ENCODE measurements at places on chromosomes 5 and 9. TPM values are rescaled to one million over a fixed set of nuclear protein-coding genes. Genes with fewer than 3 reads are reported as not detected.
A peak's percentile ranks its signal among the peaks of the same experiment; 100 is the strongest.

DNA sequence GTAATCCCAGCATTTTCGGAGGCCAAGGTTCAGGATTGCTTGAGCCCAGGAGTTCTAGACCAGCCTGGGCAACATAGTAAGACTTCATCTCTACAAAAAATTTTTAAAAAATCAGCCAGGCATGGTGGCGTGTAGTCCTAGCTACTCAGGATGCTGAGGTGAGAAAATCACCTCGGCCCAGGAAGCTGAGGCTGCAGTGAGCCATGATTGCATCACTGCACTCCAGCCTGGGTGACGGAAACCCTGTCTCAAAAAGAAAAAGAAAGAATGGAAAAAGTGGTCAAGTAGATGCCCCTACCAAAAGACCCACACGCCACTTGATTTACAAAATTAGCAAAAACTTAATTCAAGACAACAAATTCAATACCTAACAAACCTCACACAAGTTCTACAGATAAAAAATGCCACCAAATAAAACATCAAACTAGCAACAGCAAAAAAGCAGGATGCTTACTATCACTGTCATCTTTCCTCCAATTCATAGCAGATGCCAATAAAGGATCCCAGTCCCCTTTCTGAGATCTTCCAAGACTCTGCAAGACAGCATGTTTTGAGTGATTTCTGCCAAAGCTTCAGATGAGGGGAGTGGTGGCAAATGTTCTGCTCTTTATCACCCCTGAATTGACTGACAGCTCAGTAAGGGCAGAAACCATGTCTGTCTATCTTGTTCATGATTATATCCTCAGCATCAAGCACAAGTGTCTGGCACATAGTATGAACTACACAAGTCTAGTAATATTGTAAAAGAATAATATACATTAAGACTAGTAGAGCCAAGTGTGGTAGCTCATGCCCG lies 34.2 kb upstream of the TESK1 start:
- no peak for DNase-seq

GRCh38 chr5:117881426-117882230 lies 1106.7 kb downstream of the DTWD2 start:
- no peak for DNase-seq

GRCh38 chr9:98235126-98235525 lies 20.3 kb downstream of the TBC1D2 start:
- DNase-seq = no peak

DNA sequence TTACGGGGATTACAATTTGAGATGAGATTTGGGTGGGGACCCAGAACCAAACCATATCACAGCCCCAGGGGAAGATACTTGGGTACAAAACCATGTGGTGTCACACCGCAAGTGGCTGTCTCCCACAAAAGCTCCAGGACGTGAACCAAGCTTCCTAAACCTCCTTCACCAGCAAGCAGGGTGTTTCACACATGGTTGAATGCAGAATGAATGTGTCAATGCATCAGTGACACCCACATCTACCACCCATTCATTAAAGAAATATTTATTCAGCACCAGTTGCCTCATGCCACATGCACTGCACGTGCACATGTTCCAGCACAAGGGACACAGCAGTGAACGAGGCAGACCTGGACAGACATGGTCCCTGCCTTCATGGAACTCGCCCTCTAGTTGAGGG lies 70.9 kb upstream of the SPOCK1 start:
- DNase-seq = no peak

DNA sequence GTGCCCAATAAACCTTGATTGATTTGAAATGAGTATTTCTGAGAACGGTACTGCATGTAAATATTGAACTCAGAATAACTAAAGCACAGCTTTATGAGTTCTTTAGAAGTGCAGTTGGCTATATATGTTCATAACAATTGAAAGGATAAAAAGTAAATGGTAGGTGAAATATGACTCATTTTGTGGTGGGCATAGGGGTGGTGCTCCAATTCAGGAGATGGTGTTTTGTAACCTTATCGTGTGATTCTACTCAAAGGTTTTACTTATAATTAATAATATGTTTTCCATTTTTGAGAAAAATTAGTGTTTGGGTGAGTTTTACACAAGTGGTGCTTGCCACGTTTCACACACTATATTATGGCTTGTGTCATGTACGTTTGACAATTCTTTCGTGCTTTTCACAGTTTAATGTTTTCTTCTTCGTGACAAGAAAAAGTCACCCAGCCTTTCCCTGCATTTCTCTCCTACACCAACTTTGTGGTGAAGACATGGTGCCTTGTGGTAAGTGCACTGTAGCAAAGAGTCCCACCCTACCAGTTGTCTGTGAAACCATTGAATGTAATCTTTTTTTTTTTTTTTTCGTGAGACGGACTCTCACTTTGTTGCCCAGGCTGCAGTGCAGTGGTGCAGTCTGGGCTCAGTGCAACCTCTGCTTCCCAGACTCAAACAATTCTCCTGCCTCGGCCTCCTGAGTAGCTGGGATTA lies 492.5 kb upstream of the SGCD start:
- no peak for DNase-seq

- no peak for DNase-seq
These were observed 10.4 kb upstream of the EEIG1 start for GRCh38 chr9:127991017-127991756.

DNA sequence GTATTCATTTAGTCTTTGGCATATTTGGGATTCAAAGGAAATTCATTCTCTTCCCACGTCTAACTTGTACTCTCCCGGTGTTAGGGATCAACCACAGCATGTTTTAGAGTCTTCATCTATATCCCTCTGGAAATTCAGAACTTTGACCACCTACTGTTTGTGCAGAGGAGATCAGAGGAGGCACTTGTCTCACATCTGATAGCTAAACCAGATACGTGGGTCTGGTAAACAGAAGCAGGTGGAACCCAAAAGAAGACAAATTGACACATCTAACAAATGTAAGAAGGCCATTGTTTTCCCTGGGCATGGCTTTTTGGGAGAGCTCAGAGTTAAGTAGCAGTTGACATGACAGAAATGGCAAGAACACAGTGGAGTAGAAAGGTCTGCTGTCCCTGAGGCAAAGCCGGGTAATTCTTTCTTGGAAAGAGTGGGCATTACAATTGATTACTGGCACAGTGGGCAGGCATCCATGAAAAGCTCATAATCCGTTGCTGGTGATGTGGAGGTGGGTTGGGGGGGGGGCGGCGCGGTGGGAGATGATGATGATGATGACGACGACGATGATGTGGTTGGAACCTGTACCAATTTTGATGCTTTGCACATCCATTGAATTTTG lies 27.5 kb downstream of the PIP5K1B start:
- no peak for DNase-seq

GRCh38 chr9:109903515-109904138 lies 123.6 kb downstream of the PALM2AKAP2 start:
- peak; percentile 82 for DNase-seq

DNA sequence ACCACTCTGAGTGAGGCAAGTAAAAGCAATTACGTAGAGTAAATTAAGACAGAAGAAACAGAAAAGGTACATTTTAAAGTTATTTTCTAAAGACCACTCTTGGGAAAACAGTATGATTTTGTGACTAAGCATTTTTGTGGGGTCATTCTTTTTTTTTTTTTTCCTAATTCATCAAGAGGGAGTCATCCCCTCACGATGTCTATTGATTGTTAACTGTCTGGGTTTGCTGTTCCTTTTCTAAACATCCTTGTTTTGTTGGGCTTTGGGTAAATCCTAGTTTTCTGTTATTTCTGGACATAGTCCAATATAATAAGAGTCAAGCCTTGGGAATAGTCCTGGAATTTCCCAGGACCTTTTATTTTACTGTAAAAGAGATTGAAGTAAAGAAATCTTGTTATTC lies 63.8 kb downstream of the ANKRD55 start:
- no peak for DNase-seq

DNA sequence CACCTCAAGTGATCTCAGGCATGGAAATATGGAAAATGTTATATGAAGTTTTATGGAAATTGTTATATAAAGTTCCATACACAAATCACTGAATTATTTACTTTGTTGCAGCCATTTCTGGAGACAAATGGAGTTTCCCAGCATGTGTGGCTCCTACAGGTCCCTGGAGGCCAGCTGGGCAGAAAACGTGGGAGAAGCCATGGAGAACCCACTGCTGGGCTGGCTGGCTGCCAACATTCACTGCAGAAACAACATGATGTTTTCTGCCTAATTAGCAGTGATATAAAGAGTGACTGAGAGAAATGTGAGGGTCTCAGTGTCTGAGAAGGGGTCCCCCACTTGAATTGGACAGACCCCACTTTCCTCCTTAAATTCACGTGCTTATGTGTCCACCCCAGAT lies 208.8 kb upstream of the IRX2 start:
- no peak for DNase-seq

Gene RBM22
- total RNA-seq = 66.9 TPM

Gene ZNF658
- 5.3 TPM for total RNA-seq

Gene DPP7
- total RNA-seq = 157 TPM

Gene ZBTB34
- 6.9 TPM for total RNA-seq

Gene HMCN2
- total RNA-seq = not detected

Gene TMEM215
- not detected for total RNA-seq

Gene FRMPD1
- total RNA-seq = not detected

Gene TICAM2
- total RNA-seq = 3.7 TPM
